ENCODE measurements at places on chromosomes 4 and X.

GRCh38 chrX:81240701-81241331 lies 38.9 kb downstream of the SH3BGRL start:
- DNase-seq, result no peak

DNA sequence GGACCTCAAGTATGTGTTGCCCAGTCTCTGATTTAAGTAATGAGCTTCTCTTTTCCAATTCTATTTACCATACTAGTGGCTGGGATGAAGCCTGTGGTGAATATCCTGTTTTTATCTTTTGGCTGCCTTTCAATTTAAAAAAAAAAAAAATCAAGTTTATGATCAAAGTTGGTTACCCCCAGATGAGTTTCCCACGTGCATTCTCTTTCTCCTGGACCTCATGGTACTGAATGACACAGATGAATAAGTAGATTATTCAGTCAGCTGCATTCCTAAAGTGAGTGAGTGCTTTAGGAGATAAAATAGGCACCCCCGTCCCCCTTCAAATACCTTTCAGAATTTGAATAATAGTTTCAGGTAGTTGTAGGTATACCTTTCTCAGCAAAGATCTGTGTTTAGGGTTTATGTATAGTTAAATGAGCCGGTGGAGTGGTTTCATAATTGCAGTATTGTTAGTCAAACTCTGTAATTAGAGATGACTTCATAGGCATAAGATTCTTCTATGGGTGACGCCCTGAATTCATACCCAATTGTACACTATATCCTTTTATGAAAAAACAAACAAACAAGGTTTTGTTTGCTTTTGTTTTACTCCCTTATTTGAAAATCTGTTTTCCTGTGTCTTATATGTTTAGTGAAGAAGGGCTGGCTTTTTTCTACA lies 41.9 kb downstream of the PLS3 start:
- DNase-seq, result no peak

GRCh38 chrX:154481911-154482601 lies 3.0 kb upstream of the LAGE3 start:
- DNase-seq, result no peak

DNA sequence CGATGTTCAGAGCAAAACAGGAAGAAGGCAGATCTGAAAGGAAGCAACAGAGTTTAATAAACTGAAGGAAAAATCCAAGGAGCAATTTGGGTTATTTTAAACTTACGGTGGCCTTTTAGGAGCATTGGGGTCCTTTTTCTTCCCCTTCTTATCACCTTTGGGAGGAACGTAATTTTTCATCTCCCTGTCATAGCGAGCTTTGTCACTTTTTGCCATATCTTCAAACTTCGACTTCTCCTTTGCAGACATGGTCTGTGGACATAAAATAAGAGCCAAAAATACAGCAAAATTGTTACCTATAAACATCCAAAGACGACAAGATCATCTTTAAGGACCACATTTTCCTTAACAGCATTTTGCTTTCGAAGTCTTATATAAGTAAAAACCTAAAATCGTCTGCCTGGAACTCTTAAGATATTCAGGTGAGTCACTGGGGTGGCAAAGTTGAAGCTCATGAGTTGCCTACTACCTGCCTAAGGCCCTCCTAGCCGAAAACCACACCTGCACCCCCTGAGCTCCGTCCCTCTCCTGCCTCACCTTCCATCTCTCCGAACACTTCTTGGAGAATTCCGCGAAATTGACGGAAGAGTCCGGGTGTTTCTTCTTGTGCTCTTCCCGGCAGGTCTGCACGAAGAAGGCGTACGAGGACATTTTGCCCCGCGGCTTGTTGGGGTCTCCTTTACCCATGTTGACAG lies 1.0 kb downstream of the HMGB2 start:
- DNase-seq, result no peak

GRCh38 chr4:2183394-2183793 lies 58.5 kb downstream of the HAUS3 start:
- DNase-seq, result no peak

DNA sequence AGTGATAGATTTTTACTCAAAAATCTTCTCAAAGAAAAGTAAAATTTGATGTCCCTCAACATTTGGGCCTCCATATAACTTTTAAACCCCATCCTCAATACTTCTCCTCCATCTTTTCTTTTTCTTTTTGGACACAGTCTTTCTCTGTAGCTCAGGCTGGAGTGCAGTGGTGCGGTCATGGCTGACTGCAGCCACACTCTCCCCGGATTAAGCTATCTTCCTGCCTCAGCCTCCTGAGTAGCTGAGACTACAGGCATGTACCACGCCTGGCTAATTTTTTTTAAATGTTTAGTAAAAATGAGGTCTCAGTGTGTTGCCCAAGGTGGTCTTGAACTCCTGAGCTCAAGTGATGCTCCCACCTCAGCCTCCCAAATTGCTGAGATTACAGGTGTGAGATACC lies 33.1 kb downstream of the KDM6A start:
- no peak for DNase-seq

DNA sequence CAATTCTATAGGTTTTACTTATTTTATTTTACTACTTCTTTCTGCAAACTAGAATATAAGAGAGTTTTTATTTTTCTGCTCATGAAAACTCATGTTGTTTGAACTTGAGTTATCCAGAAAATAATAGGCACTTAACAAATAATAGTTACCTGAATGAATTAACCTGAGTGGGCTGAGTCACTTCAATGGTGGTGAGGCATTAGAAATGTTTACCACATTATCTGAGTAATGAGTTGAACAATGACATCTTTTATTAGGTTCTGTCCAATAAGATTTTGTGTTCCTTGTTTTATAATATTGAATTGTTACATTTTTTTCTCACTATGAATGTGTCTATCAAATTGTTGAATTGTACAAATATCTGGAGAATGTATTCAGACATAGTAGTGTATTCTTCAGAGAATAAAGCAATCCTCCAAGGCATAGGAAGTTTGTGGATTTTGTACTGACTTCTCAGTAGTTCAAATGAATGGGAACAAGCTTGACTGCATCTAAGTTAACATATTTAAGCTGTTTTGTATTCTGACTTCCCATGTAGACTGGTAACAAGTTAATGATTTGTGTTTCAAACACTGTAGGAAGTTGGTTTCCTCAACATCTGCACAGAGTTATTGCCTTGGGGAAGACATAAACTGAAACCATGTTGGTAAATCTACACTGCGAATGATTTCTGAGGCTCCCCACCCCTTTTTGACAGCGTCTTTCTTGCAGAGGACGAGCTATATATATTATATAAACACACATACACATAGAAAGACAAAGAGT lies 1808.9 kb upstream of the TENM3 start:
- DNase-seq, result no peak

DNA sequence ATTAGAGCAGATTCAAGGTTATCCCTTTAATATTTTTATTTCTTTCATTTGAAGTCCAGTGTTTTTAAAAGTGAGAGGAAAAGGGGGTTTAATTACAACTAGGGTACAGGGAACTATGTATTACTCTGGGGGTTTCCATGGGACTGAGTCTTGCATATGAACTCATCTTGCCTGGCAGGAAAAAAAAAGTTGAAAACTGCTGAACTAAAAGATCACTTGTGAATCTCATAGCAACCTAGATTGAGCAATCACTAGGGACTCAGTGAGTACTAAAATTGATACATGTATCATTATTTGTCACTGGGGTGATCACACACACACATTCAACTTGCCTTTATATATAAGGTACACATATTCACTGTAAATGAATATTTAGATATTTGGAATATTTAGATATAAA lies 180.7 kb upstream of the SFRP2 start:
- no peak for DNase-seq

- DNase-seq, result no peak
These were observed 133.7 kb downstream of the DCLK2 start for GRCh38 chr4:150211799-150212445.

- no peak for DNase-seq
These were observed 225.2 kb downstream of the MGST2 start for GRCh38 chr4:139890816-139891215.

- no peak for DNase-seq
These were observed 22.6 kb downstream of the SLC25A4 start for GRCh38 chr4:185165605-185166063.

GRCh38 chr4:130183766-130184165 lies 1087.8 kb downstream of the C4orf33 start:
- no peak for DNase-seq

DNA sequence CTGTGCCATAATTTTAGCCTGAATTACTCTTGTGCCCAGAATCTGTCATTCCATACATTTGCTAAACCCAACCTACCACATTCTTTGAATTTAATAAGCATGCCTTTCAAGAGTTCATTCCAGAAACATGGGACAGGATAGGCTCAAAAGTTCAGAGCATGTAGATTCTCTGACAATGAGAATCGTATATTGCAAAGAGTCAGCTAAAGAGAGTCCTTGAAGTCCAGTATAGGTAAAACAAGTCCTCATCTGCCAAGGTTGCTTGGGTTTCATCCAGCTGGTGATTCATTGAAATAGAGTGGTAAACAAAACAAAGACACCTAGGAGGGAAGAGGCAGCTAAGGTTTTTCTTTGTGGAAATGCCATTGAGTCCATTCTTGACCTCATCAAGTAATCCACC lies 249.3 kb upstream of the DIPK2B start:
- DNase-seq, result no peak

DNA sequence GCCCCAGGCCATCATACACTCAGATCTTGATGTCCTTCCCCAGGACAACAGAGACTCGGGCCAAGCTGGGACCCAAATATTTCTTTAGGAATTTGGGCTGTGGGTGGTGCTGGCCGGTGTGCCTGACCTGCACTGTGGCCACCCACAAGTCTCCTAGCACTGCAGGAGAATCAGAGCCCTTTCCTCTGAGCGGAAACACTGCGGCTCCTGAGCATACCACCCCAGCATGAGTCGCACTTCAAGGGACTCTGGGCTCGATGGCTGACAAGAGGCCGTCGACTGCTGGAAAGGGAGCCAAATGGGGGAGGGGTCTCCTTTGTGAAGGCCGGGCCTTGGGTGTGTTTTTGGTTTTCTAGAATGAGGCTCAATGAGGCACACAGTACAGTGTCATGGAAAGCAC lies 13.0 kb upstream of the IRAK1 start:
- DNase-seq, result no peak

DNA sequence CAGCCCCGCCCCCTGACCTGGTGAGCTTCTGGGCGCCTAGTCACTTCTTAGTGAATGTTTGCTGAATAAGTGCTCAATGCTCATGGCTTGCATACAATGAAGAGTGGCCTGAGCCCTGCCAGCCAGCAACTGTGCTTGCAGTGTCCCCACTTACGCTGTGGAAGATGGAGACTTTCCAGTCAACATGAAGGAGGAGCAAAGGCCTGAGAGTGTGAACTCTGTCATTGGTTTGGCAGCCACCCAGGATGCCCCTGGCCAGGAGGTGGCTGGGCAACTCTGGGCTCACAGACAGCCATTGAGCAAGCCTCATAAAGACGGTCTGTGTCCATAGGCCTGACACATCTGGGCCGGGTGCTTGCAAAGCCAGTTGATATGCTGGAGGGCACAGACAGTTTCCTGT lies 72.1 kb upstream of the MAMLD1 start:
- DNase-seq, result no peak

GRCh38 chr4:100742045-100742444 lies 224.2 kb upstream of the EMCN start:
- peak; percentile 24 for DNase-seq

Measured in D341Med (cell line).